CD4-positive, alpha-beta T cell treated with Interleukin-10 for 1 hour (primary cell): ENCODE measurements at places on chromosomes 2 and 18.

DNA sequence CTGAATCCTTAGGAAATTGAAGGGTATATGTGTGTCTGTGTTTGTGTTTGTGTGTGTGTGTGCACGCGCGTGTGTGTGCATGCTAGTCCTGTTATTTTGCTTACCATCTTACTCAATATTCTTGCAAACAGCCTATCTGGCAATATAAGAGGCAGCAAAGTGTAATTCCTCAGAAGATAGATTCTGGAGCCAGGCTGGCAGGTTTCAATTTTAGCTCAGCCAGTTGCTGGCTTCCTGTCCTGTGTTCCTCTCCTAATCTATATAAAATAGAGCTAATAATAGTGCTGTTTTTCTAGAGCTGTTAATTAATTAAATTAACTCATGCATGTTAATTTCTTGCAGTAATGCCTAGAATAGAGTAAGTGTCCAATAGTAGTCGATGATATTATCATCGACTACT, 256.2 kb downstream of the PIK3C3 start:
- DNase-seq, result no peak

DNA sequence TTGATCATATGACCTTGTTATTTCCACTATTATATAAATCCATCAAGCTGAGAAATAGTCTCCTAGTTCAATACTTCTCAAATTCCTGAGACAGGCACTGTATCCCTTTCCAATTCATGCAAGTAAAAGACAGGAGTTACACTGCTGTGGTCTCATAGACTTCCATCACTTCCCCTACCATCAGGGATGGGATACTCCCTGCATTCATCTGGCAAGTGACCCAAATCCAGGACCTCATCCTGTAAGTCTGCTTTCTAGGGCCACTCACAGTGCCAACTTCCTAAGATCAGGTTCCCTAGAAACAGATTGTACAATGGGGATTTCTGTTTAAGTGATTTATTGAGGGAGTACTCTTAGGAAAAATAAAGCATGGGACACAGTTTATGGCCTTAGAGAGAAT, 424.0 kb upstream of the CDH7 start:
- DNase-seq, result no peak

- no peak for DNase-seq
Observed at GRCh38 chr2:215693193-215693998, 257.5 kb upstream of the FN1 start.

GRCh38 chr2:147628971-147629421, 215.8 kb upstream of the ACVR2A start:
- peak; percentile 5 for DNase-seq

- DNase-seq, result no peak
Observed at GRCh38 chr18:23861326-23861725, 153.2 kb upstream of the TTC39C start.

- no peak for DNase-seq
Observed at GRCh38 chr2:120034027-120034426, 21.1 kb downstream of the EPB41L5 start.
